ENCODE measurements at places on chromosomes 7 and 10.

GRCh38 chr10:78407966-78408365, 374.3 kb downstream of the RPS24 start:
- no peak for DNase-seq

GRCh38 chr7:100021297-100021696, 5.9 kb downstream of the ZKSCAN1 start:
- DNase-seq: no peak

GRCh38 chr7:150938566-150938965, 39.6 kb downstream of the KCNH2 start:
- no peak for DNase-seq

DNA sequence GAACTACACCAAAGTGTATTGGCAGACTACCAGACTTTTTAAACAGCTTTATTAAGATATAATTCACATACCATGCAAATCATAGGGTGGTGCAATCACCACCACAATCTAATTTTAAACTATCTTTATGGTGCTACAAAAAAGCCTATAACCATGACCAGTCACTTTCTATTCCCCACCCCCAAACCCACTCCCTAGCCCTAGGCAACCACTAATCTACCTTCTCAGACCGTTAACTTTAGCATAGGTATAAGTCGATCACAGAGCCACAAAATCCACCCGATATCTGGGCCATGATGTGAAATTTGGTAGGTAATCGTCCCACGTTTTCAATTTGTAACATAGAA, 536 bp upstream of the POM121 start:
- no peak for DNase-seq

- DNase-seq: no peak
Measured at GRCh38 chr10:19819419-19820033, 3.3 kb downstream of the PLXDC2 start.

DNA sequence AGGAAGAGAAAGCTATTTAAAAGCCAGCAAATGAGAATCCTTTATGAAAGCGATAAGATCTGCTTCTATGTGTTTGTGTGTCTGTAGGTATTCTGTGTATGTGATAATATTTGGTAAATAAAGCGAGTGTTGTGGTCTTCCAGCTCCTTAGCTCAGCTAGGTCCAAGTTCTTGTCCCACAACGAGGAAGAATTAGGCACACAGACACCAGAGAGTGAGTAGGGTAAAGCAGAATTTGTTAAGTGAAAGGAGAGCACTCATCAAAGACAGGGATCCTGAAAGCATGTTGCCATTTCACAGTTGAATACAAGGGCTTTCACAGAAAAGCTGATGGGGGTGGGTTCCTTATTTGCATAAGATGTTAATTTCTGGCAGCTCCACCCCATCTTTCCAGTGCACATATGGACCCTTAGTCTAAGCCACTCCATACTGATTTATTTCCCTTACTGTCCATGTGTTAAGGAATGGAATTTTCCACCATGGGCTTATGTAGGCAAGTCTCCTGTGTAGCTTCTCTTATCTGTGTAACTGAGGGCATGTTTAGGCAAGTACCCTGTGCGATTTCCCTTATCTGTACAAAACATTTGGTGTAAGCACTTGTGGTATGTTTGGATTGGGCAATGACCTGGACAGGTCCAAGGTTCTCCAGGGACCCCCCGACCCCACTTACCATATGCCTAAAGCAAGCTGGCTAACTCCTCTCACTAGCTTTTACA, 165.9 kb upstream of the VIPR2 start:
- DNase-seq: no peak

GRCh38 chr7:46220066-46220630, 299.1 kb upstream of the IGFBP3 start:
- DNase-seq: no peak

GRCh38 chr7:151648429-151648828, 128.7 kb upstream of the RHEB start:
- no peak for DNase-seq

GRCh38 chr7:17405786-17406185, 107.3 kb downstream of the AHR start:
- no peak for DNase-seq

DNA sequence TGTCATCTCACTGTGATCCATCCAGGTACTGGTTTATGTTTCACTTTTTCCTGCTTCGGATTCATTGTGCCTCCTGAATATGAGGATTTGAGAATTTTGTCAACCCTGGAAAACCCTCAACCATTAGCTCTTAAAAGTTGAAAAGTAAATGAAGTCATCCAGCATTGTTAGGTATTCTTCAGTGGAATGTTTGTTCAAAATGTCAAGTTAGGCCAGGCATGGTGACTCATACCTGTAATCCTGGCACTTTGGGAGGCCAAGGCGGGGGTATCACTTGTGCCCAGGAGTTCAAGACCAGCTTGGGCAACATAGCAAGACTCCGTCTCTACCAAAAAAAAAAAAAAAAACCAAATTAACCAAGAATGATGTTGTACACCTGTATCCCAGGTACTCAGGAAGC, 222.1 kb downstream of the NSUN6 start:
- no peak for DNase-seq

- DNase-seq: no peak
Measured at GRCh38 chr7:102275123-102275703, 11.5 kb upstream of the SH2B2 start.

- no peak for DNase-seq
Measured at GRCh38 chr10:63866747-63867140, 345.5 kb downstream of the REEP3 start.

DNA sequence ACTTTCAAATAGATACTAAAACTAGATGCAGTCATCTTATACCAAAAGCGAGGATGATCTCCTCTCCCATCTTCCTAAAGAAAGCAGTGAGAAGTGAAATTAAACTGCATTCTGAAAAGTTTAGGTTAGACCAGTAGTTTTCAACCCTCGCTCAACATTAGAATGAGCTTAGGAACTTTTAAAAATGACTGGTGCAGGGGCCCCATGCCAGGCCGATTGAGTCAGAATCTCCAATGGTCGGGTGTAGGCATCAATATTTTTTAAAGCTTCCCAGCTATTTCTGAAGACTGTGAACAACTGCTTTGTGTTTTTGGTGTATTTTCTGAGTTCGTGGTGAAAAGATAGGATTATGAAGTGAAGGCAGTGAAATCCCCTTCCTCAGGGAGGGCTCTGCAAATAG, 146.0 kb downstream of the VTI1A start:
- DNase-seq: no peak
